ENCODE measurements at places on chromosomes 13 and 19.

DNA sequence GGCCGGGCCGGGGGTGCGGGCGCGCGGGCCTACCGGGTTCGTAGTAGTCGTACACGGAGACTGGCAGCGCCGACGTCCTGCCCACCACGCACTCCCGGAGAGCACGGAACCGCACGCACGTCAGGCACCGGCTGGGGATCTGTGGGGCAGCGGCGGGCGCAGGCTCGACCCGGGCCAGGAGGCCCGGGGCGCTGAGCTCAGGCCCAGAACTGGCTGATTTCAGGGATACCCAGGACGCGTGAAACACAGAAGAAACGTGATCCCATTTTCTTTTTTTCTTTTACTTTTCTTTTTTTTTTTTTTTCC, 9.0 kb downstream of the F2RL3 start:
- no peak for DNase-seq

GRCh38 chr13:28532388-28533124, 37.6 kb upstream of the FLT1 start:
- DNase-seq, result no peak

- DNase-seq, result no peak
Measured at GRCh38 chr13:94263038-94263437, 216.4 kb downstream of the DCT start.

- DNase-seq, result no peak
Measured at GRCh38 chr19:54275951-54276350, 5.0 kb downstream of the LILRB2 start.

GRCh38 chr19:40889366-40889765, 7.3 kb upstream of the CYP2A7 start:
- no peak for DNase-seq

GRCh38 chr13:32825481-32825880, 190.7 kb upstream of the KL start:
- no peak for DNase-seq

DNA sequence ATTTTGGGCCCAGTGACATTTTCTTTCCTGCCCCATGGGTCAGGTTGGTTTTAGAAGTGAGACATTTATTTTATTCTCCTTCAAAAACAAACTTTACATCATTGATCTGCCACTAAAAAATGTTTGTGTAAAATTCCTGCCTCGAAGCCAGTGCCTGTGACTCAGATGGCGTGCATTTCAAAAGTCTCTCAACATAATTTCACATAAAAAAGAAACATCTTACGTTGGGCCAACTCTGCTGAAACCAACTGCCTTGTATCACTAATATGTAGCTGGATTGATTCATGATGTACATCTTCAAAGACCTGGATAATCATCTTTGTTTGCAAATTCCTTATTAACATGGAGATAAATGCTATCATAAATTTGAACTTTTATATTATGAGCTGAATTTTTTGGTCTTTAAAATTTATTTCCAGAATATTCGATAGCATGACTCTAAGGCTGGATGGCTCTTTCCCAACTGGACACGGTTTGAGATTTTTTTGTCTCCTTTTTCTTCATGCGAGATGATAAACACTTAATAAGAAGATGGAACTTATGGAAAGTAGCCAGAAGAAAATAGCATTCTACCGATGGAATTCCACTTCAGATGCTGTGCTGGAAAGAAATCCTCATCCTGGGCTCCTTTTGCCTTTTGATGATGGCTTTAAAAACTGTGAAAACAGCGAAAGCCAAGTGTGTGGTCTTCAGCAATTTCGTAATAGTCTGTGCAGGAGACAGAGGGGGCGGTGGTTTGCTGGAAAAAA, 420.5 kb downstream of the FGF9 start:
- no peak for DNase-seq

GRCh38 chr13:91214031-91214430, 133.5 kb upstream of the MIR17HG start:
- no peak for DNase-seq

- peak; percentile 65 for DNase-seq
Measured at GRCh38 chr19:44741841-44742329, 6.6 kb upstream of the BCL3 start.

- peak; percentile 98 for DNase-seq
Measured at GRCh38 chr13:110014719-110015118, 228.3 kb upstream of the IRS2 start.

- DNase-seq, result peak; percentile 79
Measured at GRCh38 chr19:40305403-40305802, 20.3 kb upstream of the AKT2 start.

DNA sequence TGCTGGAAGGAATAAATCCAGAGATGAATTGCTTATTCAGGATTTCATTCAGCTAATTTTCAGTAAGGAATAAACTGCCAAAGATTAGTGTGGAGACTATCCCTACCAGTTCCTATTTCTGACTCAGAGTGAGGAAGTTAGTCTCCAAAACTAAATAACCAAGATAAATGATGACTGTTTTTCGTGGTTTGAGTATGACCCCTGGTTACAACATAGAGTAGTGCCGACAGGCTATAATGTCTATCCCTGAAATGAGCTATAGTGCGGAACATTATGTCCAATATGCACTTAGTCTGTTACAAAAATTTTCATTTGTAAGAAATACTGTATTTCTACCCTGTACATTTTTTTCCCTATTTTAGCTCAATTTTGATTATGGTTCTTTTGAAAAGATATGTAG, 51.4 kb downstream of the NBEA start:
- DNase-seq, result no peak

DNA sequence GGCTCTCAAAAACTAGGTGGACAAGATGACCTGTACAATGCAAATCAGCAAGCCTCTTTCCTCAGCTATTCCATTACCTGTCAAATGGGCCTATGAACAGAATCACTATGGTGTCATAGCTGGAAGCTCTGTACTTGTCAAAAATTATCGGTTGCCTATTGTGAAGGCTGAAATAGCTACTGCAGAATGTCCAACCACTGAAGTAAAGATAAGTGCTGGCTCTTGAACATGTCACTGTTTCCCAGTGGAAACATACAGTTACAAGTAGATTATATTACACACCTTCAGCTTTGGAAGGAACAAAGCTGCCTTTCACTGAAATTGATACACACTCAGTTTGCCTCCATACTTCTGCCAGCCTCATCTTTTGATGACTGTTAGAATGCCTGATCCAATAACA, 55.5 kb upstream of the PCDH9 start:
- no peak for DNase-seq

DNA sequence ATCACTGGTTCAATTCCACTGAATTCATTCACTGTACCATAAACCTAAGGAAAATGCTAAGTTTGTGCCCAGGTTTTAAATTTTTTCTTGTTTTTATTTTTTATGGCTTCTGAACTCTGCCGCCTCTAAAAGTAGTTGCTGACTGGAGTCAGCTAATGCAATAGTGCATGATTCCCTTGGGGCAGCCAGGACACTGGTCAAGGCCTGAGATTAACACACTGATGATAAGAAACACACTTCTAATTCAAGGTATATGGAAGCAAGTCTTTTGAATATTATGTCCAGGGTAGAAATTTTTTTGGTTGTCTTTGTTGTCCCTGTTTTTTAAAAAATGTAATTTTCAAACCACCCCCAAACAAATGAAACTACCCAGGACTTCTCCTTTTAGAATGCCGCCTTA, 72.2 kb downstream of the CDADC1 start:
- DNase-seq, result no peak

GRCh38 chr19:3125900-3126524, 9.8 kb upstream of the GNA15 start:
- DNase-seq, result no peak

DNA sequence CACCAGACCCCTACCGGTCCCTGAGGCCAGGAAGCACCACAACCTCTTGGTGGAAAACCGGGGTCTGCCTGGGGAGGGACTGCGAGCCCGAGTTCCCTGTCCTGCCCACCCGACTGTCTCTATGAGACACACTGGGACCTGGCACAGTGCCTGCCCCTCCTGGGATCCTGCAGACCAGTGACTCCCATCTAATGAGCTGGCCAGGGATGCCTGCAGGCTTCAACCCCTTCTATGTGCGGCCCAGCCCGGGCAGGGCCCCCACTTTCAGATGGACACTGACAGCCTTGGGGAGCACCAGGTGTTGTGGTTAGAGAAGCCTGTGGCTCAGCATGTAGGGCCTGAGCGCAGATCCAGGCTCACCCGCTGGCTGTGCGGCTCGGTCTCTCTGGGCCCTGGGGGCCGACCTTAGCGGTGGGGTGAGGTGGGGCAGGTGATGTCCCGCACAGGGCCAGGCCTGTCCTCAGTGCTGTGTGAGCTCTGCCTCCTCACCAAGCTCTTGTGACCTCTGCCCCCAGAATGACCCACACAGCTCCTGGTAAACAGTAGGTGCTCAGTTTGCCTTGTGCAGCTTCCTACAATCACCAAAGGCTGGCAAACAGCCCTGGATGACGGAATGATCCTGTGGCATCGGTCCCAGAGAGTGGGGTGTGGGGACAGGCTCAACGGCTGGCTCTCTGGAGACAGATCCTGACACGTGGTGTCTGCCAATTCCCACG, 17.9 kb upstream of the CACTIN start:
- DNase-seq, result no peak

DNA sequence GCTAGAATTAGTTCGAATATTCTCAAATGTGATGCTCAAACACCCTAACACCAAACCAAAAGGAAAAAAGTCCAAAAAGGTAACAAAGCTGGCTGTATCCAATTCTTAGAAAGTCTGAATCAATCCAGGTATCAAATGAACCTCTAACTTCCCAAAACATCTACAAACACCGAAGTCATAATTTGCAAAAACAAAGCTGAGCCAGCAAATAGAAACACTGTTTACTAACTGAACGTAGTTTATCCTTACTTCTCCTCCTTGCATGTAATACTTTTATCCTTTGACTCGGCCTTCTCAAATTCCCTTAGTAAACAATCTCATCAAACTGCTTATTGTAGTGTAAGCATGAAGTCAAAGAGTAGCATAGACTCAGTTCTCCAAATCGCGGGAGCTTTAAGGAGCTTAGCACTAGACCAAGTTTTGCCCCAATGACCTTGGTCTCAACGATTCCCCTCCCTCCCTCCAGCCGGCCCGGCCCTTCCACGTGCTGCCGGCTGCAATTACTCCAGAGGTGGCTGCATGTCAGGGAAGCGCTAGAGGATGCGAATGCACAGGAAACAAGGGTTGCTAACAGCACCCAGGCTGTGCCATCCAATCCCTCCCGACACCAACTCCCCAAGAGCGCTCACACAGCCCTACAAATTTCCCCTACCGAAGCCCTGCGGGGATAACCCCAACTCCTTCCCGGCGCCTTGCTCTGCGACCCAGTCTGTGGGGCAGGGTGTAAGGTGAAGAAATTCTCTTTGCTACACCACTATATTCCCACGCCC, 693 bp downstream of the XPO4 start:
- peak; percentile 27 for DNase-seq

GRCh38 chr19:47253467-47253881, 2.9 kb upstream of the CCDC9 start:
- DNase-seq, result no peak

GRCh38 chr13:48072304-48072703, 22.6 kb downstream of the MED4 start:
- DNase-seq, result peak; percentile 24

DNA sequence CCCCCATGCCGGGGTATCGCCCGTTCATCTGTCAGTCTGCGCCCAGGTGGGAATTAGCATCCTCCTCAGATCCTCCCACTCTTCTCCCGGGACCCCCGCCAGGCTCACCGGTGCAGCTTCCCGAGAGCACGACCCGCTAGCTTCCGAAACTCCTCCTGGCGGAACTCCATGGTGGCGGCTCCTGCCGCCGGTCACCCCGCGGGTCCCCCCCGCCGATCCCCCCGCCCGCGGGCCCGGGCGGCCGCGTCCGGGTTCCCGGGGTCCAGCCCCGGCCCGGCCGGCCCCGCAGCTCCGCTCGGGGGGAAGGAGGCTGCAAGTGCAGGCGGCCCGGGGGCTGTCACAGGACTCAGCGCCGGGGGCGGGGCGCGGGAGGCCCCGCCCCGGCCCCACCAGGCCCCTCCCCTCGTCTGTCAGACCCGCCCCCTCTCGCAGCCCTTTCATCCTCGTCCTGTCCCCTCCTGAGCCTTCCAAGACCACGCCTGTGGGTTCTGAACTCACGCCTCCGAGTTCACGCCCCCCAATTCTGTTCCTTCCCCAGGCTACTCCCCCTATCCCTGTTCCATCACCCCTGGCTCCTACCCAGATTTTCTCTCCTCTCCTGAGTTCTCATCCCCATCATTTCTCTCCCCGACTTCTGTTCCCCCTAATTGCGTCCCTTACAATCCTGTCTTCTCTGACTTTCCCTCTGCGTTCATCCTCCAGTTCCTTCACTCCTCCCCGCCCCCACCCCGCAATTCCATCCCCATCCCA, at the start of gene SLC17A7:
Gene SLC17A7, minus strand, starts transcription at position 318 of the 750 bp plus-strand sequence. Its CDS starts 148 bp downstream, at position 170.
- DNase-seq, result peak; percentile 14

DNA sequence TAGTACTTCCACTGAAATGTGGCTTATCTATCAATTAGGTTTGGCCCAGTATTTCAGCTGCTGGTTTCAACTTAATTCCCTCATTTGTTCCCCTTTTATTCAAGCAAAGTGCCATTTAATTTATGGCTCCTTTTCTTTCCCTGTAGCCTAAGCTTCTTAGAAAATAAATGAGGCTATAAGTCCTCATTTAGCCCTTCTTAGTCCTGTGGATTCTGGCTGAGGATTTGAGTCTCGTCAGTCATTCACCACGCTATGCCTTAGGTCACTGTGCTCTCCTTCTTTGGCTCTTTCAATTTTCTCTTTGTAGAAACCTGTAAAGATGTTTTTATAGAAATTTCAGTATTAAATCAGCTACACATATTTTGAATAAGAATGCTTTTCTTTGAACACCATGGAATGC, 579.1 kb downstream of the GPC6 start:
- no peak for DNase-seq

GRCh38 chr13:99897076-99897440, 74.5 kb downstream of the ZIC5 start:
- DNase-seq, result no peak

DNA sequence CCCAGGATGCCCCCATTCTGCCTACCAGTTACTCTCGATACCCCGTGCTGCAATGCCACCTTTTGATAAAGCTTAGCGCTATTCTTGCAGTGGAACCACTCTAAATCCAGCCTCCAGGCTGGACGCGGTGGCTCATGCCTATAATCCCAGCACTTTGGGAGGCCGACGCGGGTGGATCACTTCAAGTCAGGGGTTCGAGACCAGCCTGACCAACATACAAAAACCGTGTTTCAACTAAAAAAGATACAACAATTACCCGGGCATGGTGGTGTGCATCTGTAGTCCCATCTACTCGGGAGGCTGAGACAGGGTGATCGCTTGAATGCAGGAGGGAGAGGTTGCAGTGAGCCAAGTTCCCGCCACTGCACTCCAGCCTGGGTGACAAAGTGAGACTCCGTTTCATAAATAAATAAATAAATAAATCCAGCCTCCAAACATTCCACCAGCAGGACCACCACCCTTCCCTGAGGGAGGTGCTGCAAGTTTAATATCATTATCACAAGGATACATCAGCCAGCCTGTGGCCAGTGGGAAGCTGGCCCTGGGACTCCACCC, 27.7 kb downstream of the CYP2B6 start:
- DNase-seq, result no peak
